Left lung (tissue), 14 donors: ENCODE measurements at places on chromosomes 3 and 15. TPM values are rescaled to one million over a fixed set of nuclear protein-coding genes. Genes with fewer than 3 reads are reported as not detected.
A peak's percentile ranks its signal among the peaks of the same experiment; 100 is the strongest.

The ROBO1 gene
- total RNA-seq: 20.3 TPM

- no peak for DNase-seq
Observed at GRCh38 chr3:158671821-158672214, 630 bp downstream of the LXN start.

DNA sequence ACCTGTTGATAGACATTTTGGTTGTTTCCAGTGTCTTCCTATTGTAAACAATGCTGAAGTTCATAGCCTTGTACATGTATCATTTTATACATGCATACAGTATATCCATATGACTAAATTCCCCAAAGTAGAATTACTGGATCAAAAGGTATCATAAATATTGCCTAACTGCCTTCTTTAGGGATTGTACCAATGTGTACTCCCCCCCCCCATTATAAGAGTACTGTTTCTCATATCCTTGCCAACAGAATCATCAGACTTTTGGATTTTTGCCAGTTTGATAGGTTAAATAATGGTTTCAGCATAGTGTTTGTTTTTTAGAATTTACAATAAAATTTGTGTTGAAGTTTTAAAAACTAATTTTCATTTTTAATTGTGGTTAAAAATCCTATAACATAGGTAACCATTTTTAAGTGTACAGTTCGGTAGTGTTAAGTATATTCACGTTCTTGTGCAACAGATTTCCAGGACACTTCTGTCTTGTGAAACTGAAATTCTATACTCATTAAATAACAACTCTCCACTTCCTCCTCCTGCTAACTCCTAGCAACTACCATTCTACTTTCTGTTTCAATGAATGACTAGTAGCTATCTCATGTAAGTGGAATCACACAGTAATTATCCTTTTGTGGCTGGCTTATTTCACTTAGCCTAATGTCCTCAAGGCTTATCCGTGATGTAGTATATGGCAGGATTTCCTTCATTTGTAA lies 30.8 kb upstream of the MAP3K13 start:
- peak; percentile 53 for DNase-seq

The FAM81A gene
- 2.2 TPM for total RNA-seq

DNA sequence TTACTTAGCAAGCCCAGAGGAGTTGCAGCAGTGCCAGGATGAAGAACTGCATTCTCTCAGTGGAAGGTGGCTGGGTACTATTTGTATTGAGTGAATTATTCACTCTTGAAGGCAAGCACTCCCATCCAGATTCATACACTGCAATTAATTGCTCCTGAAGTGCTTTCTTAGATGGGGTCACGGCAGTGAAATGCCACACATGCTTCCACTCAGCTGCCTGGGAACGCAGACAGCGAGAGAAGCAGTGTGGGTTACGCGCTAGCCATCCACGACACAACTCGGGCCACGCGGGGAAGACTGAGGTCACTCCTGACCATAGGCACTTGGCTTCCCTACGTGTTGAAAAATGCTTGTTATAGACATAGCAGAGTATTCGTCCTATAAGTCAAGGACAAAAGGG lies 30.8 kb upstream of the LMCD1 start:
- no peak for DNase-seq

- no peak for DNase-seq
Observed at GRCh38 chr3:170007031-170007663, 30.6 kb upstream of the GPR160 start.

DNA sequence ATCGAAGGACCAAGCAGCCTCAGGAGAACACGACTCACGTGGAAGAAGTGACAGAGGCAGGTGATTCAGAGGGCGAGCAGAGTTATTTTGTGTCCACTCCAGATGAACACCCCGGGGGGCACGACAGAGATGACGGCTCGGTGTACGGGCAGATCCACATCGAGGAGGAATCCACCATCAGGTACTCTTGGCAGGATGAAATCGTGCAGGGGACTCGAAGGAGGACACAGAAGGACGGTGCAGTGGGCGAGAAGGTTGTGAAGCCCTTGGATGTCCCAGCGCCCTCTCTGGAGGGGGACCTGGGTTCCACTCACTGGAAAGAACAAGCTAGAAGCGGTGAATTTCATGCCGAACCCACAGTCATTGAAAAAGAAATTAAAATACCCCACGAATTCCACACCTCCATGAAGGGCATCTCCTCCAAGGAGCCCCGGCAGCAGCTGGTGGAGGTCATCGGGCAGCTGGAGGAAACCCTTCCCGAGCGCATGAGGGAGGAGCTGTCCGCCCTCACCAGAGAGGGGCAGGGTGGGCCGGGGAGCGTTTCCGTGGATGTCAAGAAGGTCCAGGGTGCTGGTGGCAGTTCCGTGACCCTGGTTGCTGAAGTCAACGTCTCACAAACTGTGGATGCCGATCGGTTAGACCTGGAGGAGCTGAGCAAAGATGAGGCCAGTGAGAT lies 26.0 kb downstream of the SYNM start:
- no peak for DNase-seq
